ENCODE measurements at places on chromosomes 13 and 19.
A peak's percentile ranks its signal among the peaks of the same experiment; 100 is the strongest.

DNA sequence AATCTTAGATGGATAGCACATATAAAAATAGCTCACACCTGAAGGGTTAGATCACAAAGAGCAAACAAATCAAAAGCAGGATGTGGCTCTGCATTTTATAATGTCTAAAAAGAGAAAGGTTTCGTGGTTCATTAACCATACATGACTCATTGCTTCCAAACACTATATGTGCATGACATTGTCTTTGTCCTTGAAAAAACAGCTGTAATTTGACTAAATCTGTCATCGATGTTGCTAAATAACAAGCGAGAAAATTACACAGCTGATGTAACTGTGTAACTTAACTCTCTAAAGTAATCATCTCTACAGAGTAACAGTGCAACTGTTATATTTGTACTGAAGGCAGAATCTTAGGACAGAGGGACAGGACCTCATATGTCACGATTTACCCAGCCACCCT, 383.1 kb upstream of the GPC6 start:
- no peaks in the 10 kb centered on the region for H3K4me1 ChIP-seq
- no peaks in the 10 kb centered on the region for H3K36me3 ChIP-seq
- H3K27me3 ChIP-seq: no peaks in the 10 kb centered on the region

GRCh38 chr19:18086590-18087138, at the start of gene IL12RB1:
Gene IL12RB1, minus strand, starts transcription at chr19:18086934. Its CDS starts 111 bp downstream, at chr19:18086823.
- peaks cover 54% of the 10 kb centered on the region for H3K36me3 ChIP-seq
- peaks cover 43% of the 10 kb centered on the region for H3K4me1 ChIP-seq
- H3K27ac ChIP-seq: peak within 1 kb of the TSS; percentile 95
- peak within 1 kb of the TSS; percentile 88 for H3K4me3 ChIP-seq
- peak; percentile 32 for DNase-seq
- H3K27me3 ChIP-seq: no peaks in the 10 kb centered on the region

DNA sequence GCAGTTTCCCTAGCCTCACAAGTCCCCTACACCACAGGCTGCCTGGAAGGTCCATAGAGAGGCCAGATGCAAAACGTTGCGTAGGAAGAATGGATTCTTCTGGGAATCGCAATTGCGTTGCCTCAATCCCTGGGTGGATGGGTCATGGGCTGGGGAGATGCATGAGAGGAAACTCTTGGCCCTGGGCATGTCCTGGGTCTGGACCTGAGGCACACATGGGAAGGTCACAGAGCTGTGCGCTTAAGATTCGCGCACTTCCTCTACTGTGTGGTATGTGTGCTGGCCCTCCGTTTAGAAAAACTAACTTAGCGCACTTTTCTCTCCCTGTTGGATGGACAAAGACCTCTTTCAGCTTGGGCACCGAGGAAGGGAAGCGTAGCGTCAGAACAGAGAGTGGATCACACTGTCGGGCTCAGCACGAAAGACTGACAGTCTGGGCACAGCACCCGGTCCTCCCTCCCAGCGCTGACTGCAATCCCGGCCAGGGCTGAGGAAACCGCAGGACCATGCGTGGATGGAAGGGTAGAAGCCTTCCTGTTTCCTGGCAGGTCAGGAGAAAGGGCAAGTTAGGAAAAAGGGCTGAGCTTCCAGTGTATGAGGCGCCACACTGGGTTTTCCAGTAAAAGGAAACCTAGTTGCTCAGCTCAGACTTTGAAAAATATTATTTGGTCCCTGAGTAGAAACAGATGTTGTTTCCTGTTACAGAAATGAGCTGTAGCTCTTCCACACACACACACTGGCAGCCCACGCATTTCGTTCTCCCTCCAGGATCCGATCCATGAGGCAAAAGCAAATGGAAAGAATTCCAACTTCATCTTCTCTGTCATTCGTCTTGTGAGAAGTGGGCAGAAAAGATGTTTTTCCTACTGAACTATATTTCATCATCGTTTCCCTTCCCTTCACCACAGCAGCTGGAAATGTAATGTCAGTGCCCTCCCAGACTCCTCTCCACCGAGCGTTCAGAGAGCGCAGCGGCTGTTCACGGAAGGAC, 86.0 kb downstream of the ING1 start:
- no peak overlapping the region for H3K4me3 ChIP-seq
- peaks cover 6% of the 10 kb centered on the region for H3K36me3 ChIP-seq
- DNase-seq: no peak
- H3K4me1 ChIP-seq: peaks cover 10% of the 10 kb centered on the region

DNA sequence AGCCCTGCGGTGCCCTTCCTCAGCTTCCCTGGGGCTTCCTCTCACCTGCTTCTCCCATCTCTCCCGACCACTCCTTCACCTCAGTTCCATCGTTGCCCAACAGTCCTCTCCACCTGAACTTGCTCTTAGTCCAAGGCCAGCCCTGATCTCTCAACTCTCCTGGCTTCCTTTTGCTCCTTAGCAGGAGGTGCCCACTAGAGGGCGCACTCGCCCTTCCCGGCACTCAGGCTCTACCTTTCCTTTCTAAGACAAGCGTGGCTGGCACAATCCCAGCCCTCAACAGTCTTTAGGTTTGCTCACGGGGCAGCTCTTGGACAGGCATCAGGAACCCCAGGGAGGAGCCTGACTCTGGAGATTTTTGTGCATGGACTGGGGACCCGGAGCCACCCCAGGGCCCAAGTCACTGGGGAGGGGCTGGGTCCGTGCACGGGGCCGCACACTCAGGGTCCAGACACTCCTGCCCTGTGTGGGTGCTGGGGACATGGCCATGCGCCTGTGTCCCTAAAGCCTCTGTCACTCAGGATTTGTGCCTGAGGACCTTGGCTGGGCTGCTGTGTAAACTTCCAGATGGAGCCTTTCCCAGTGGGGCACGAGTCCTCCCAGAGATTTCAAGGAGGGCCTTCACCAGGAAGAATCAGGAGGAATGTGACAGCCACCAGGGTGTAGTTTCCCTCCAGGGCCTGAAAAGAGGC, 12.1 kb upstream of the CEACAM8 start:
- H3K27ac ChIP-seq: no peak overlapping the region
- H3K4me1 ChIP-seq: peaks cover 3% of the 10 kb centered on the region
- peak; percentile 12 for DNase-seq
- H3K36me3 ChIP-seq: no peaks in the 10 kb centered on the region

- DNase-seq: no peak
- H3K27ac ChIP-seq: no peak overlapping the region
- no peaks in the 10 kb centered on the region for H3K36me3 ChIP-seq
- peaks cover 47% of the 10 kb centered on the region for H3K27me3 ChIP-seq
Observed at GRCh38 chr13:25375727-25376358, 4.1 kb downstream of the ATP8A2 start.

Data from stimulated activated naive B cell treated with anti-CD40 and anti-IgM and Interleukin-4, amounts not matched to agents 10 μg/mL and 1 μg/mL and 100 μg/mL, for 72 hours (primary cell).